NCI-H774 (cell line): ENCODE measurements at places on chromosomes 1 and 21.

- DNase-seq, result no peak
Observed at GRCh38 chr1:205592443-205593003, 39.3 kb downstream of the ELK4 start.

- no peak for DNase-seq
Observed at GRCh38 chr1:167145965-167146364, 52.1 kb downstream of the STYXL2 start.

DNA sequence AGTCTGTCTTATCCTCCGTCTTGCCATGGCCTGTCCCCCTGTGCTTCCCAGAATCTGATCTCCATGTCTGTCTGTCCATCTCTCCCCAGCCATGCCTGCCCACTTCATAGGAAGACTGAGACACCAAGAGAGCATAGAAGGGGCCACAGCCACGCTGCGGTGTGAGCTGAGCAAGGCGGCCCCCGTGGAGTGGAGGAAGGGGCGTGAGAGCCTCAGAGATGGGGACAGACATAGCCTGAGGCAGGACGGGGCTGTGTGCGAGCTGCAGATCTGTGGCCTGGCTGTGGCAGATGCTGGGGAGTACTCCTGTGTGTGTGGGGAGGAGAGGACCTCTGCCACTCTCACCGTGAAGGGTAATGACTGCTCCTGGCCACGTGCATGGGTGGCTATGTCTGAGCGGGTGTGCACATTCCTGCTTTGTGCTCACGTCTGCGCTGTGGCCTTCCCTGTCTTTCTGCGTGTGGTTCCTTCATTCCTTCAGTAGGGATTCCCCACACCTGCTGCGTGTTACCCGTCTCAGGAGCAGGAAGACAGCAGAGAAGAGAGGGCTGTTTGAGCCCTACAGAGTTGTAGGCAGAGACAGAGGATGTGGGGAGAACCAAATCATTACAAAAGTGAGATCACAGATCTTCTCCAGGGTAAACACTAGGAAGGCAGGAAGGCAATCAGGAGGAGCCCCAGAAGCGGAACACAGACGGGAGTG is 80.8 kb downstream of the OBSCN start:
- no peak for DNase-seq

- no peak for DNase-seq
Observed at GRCh38 chr1:223825767-223826748, 19.7 kb downstream of the TP53BP2 start.

DNA sequence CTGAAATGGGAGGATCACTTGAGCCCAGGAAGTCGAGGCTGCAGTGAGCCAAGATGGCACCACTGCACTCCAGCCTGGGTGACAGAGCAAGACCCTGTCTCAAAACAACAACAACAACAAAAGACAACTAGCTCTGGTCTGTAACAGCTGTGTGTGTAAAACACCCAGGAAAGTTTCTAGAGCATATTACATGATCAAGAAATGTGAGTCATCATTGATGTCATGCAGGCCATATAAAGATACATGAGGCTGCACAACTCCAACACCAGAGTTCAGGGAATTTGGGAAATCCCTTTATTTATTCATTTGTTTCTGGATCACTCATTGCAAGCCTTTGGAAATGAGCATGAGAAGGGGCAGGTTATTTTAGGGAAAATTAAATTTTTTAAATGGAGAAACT is 50.3 kb upstream of the CTPS1 start:
- no peak for DNase-seq

DNA sequence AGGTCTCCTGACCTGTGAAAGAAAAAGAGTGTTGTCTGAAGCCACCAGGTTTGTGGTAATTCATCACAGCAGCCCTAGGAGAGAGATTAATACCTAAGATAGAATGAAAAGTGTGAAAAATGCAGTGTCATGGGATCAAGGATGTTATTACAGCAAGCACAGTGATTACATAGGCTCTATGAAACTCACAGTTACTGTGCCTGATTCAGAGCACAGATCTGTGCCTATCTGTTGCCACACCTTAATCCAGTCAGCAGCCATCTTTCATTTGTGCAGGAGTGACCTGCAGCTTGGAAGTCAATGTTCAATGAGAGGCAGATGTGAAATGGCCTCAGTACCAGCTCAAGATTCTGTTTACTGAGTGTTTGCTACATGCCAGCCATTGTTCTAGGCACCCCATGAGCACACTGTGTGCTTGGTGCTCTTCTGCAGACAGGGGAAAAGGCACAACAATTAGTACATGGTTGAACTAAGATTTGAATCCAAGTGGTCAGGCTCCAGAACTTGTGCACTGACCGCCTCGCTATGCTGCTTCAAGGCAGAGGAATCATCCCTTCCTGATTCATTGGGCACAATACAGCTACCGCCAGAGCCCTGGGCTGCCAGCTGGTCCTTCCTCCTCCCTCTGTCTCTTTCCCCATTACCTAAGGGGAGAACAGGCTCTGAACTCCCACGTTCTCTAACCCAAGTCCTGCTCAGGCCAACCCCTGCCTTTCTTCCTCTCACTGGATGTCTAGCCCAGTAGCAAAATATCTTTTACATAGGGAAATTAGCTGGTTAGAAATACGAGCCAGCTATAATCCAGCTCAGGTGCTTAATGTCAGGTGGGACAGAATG is 56.3 kb upstream of the NEK2 start:
- no peak for DNase-seq
